Stimulated activated naive B cell treated with anti-CD40 and anti-IgM and Interleukin-4, amounts not matched to agents 10 μg/mL and 1 μg/mL and 100 μg/mL, for 72 hours (primary cell): ENCODE measurements at places on chromosomes 5 and 9.

DNA sequence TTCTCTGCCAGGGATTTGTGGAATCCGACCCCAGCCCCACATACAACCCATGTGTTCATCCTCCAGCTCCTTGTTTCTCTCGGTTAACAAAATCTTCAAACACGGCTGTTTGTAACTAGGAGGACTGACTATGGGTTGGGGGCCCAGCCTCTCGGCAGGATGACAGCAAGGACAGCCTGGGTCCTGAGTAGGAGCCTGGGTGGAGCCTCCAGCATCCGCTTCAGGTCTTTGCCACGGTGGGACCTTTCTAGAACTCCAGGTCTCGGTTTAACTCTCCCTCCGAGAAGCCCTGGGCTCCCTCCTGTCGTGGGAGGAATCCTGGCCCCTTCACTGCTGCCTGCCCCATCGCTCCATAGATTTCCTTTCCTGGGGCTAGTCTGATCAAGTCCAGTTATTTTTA is 248.5 kb downstream of the PBX3 start:
- DNase-seq: no peak

DNA sequence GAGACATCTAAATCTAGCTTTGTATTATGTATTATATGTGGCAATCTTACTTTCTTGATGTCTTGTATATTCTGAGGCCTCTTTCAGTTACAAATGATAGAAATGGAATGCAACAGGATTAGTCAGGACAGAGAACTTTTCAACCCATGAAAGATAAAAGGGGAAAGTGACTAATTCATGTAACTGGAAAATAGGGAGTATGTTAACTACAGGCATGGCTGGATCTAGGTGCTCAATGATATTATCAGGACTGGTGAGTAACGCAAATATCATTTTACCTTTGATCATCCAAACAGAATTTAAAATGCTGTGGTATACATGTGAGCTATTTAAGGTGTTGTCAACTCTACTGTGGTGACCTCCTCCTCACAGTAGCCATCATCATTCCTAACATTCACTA is 215.7 kb upstream of the GLRA1 start:
- DNase-seq: no peak

GRCh38 chr9:3323714-3324113 is 202.1 kb downstream of the RFX3 start:
- no peak for DNase-seq

GRCh38 chr5:84599964-84600363 is 215.3 kb upstream of the EDIL3 start:
- DNase-seq: no peak

DNA sequence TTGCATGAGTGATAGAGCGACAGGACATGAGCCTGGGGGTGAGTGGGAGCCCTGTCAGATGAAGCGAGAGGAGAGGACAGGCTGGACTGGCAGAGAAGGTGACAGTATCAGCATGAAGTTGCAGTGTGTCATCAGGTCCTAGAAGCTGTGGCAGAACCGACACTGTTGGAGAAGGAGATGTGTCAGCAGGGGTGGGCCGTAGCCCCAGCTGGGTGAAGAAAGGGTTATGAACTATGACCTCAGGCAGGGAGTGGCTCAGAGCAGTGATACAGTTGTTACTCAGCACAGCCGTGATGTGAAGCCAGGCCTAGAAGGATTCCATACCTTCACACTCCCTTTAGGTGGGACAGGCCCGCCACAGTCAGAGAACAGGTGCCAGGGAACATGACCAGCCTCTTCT is 7.6 kb downstream of the PCYOX1L start:
- no peak for DNase-seq

DNA sequence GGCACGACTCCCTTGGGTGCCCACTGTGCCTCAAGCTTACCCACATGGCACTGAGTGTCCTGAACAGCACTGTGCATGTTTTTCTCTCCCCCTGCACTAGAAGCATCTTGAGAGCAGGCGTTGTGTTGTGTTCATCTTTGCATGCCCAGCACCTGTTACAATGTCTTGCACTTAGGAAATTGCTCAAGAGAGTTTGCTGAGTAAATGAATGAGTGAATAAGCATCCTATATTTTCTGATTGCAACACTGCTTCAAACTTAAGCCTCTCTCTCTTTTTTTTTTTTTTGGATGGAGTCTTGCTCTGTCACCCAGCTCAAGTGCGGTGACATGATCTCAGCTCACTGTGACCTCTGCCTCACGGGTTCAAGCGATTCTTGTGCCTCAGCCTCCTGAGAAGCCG is 94.5 kb downstream of the LMNB1 start:
- DNase-seq: no peak

DNA sequence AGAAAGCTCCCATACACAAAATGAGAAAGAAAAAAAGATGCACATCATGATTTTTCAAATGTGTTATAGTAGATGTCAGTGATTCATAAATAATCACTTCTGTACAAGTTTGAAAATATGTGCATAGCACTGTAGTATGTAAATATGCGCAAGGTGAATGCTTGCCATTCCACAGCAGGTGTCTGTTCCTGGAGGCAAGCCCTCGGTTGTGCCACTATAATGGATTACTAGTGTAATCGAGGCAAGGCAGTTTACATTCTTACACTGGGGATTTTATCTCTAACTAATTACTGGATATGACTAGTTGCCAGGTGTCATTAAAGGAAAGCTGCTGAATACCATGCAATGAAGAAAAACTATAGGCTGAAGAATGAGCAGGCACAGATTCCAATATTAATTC is 93.6 kb downstream of the ARHGEF28 start:
- DNase-seq: no peak

- DNase-seq: no peak
These were observed 3.8 kb downstream of the SPRY4 start for GRCh38 chr5:142320851-142321560.

GRCh38 chr9:74772121-74772520 is 115.6 kb downstream of the TRPM6 start:
- no peak for DNase-seq

- no peak for DNase-seq
These were observed 618.4 kb downstream of the PDE4D start for GRCh38 chr5:59275170-59275509.

GRCh38 chr9:134571946-134572917 is 69.4 kb upstream of the COL5A1 start:
- DNase-seq: no peak

GRCh38 chr9:82882138-82882537 is 180.8 kb downstream of the RASEF start:
- no peak for DNase-seq

- DNase-seq: no peak
These were observed 88.0 kb downstream of the TRIO start for GRCh38 chr5:14231156-14231555.

- DNase-seq: no peak
These were observed 22.5 kb downstream of the FGD3 start for GRCh38 chr9:92969516-92970466.

GRCh38 chr9:2029666-2030170 is 14.6 kb downstream of the SMARCA2 start:
- no peak for DNase-seq

DNA sequence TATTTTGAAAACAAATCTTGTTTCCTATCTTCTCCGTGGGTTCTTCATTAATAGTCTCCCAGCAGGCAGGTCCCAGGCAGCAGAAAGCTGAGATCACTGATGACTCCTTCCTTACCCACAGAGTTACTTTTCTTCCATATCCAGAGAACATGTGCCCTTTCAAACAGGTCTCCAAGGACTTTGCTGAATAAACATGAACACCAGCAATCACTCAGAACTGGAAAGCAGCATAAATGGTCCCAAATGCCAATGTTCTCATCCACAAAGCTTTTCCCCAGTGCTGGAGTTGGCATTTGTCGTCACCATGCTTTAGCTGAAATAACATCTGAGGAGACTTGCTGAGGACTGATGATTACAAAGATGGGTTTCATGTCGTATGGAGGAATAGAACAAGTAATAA is 134.0 kb downstream of the YIPF5 start:
- no peak for DNase-seq

DNA sequence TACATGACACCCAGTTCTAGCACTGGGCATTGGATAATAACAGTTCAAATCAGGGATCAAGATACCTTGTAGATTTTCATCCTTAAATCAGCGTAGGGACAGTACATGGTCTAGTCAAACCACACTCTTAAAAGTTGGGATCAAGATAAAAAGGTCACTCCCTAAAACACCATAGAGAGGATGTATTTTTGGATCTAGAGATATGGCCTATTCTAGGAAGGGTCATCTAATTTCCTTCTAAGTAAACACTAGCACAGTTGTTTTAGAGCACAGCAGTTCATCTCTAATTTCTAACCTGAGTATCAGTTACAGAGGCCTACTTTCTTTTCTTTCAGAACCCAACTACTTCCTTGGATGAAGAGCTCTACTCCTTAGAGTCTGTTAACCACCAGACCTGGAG is 166.4 kb upstream of the GRIN3A start:
- DNase-seq: no peak

DNA sequence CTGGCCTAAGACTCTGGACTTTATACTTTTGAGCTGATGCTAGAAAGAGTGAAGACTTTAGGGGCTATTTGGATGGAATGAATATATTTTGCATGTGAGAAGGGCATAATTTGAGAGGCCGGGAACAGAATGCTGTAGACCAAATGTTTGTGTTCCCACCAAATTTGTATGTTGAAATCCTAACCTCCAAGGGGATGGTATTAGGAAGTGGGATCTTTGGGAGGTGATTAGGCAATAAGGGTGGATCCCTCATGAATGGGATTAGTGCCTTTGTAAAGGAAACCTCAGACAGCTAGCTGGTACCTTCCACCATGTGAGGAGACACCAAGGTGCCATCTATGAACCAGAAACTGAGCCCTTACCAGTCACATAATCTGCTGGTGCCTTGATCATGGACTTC is 165.1 kb upstream of the S1PR3 start:
- no peak for DNase-seq

DNA sequence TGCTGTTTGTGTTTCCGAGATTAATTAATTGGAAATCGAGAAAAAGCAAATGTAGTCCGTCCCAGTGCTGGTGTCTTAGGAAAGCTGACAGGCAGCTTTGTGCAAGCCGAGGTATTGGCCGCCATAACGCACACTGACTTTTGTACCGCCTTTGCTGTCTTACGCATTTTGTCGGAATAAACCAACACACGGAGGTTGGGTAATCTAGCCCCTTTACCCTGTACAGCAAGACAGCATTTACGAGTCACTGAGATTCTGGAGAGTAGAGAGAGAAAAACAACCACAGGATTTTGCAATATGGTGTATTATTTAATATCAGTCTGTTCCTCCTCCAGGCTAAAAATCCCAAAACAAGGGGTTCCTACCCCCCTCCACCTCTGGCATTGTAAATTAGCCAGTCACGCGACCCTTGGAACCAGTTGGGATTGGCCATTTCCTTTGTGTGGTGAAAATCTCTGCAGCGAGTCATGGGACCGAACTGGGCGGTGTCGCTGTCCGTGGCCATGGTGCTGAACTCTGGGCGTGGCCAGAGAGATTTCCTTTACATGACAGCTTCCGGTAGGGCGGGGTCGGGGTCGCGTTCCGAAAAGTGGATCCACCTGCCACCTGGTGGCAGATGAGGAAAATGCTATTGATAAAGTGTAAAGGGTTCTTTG is 10.3 kb upstream of the PCDHB1 start:
- DNase-seq: peak; percentile 53

DNA sequence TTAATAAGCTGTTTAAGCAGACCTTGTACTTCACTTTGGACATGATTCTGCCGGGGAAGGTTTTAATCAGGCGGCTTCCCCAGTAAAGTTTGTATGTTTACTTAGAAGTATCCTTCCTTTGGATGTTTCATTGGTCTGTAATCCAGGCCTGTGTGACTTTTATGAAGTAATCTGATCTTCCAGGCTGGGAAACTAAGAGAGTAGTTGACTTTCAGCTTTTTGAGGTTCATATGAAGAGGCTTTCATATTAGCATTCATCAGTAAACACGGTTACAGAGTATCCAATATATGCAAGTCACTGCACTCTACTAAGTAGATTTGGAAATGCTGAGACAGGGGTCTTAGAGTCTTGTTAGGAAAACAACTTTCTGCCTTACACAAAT is 1.1 kb downstream of the DNAJC21 start:
- no peak for DNase-seq

DNA sequence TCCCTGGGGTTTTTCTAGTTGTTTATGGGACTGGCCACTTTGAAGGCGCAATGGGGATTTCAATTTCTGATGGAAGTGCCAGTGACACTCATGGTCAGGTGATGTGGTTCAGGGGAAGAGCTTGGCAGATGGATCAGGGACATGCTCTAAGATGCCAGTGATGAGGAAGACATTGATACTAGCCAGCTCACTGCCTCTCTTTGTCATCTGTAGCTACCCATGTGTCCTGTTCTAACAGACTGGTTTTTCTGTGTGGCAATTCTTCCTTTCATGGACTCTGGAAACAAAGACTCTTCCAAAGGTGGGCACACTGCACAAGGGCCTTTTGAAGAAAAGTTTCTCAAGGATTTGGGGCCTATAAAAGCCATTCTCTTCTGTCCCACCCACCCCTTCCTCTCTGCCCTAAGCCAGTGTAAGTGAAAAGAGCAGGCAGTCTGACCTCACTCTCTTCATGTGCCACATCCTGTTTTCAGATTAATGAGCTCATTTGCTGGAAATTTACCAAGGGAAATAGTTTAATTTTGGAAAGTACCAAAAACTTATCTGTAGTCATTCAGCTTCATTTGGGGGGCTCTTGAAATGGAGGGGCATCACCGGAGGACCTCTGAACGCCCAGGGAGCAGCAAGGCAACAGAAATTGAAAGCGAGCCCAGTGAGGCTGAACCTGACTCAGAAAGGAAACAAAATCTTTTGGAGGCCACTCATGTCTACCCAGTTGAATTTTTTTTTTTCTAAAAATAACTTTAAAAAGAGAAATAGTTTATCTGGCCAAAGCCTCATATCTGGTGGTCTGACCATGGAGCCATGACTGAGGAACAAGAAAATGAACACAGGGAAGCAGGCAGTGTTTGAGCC is 4.9 kb upstream of the TRAF1 start:
- DNase-seq: peak; percentile 87

DNA sequence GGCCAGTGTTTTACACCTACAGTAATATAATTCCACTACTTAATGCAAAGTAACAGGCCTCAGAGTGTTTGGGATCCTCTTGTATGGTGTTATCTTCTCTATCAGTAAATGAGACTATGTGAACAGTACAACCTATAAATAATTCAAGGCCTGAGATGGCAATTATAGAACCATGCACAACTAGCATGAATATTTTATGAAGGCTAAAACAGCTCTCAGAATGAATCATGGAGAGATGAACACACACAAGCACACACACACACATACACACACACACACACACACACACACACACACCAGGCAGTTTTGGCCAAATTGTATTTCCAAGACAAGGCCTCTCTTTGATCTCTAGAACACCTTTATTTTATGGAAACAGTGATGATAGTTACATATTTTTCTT is 224.9 kb downstream of the EBF1 start:
- no peak for DNase-seq

GRCh38 chr5:1112596-1113331 is 901 bp upstream of the SLC12A7 start:
- no peak for DNase-seq
